ENCODE measurements at places on chromosomes 7 and 10.

GRCh38 chr7:139750459-139751095, 27.2 kb downstream of the HIPK2 start:
- no peak for DNase-seq

- no peak for DNase-seq
Observed at GRCh38 chr10:32237644-32238345, 109.2 kb downstream of the EPC1 start.

DNA sequence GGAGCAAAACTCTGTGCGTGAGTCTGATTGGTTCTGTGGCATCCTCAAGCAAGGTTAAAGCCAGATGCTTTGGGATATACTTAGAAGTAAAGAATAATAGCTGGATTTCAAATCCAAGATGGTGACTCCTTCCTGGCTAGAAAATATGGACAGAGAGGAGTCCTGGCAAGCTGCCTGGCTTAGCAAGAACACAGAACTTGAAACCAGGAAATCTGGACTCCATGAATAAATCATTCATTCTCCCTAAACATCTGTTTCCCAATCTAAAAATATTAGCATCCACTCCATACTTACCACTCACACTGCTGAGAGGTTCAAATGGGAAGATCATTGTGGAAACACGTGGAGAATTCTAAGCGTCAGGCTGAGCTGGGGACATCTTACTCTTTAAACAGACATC, 1074.1 kb upstream of the AUTS2 start:
- DNase-seq, result no peak

GRCh38 chr7:27750316-27750715, 10.4 kb downstream of the TAX1BP1 start:
- DNase-seq, result no peak

DNA sequence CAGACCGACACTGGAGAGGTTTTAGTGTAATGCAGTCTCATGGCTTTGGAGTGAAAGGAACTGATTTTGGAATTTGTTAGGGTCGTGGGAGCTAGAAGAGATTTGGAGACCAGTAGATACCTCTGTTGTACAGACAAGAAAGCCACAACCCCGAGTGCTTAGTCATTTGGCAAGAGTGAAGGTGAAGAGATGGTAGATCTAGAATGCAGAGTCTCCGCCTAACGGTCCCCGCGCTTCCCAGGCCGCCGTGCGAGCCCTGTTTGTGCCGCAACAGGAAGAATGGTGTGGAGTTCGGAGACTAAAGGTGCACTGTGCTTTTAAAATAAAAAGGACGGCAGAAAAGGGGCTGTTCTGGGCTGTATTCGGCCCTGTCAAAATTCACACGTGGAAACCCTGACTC, 186.7 kb downstream of the ADARB2 start:
- no peak for DNase-seq

GRCh38 chr7:50803359-50804337, 21.0 kb upstream of the GRB10 start:
- no peak for DNase-seq

DNA sequence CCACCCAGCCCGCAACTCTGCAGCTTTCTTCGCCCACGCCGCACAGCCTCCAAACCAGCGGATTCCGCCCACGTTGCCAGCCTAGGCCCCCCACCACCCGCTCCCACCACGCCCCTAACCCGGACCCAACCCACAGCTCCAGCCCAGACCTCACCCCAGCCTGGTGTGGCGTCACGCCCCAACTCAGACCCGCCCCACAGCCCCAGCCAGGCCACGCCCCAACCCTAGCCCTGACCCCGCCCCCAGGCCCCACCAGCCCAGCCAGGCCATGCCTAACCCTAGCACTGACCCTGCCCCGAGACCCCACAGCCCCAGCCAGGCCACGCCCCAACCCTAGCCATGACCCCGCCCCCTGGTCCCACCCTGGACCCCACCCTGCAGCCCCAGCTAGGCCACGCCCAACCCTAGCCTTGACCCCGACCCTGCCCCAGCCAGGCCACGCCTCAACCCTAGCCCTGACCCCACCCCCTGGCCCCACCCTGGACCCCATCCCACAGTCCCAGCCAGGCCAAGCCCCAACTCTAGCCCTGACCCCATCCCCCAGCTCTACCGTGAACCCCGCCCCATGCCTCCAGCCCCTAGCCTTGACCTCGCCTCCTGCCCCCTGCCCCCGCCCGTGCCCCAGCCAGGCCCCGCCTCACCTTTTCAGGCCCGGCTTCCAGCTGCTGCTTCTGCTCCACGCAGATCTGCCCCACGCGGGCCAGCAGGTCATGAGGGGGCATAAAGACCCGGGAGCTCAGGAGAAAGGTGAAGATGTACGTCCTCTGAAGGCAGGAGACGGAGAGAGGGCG, 64.0 kb downstream of the RASGEF1A start:
- peak; percentile 43 for DNase-seq

GRCh38 chr7:15478401-15478800, 83.4 kb downstream of the AGMO start:
- DNase-seq, result no peak

GRCh38 chr7:68461430-68461829, 1136.8 kb upstream of the AUTS2 start:
- DNase-seq, result no peak

- no peak for DNase-seq
Observed at GRCh38 chr7:157548691-157549303, 212.0 kb downstream of the DNAJB6 start.

DNA sequence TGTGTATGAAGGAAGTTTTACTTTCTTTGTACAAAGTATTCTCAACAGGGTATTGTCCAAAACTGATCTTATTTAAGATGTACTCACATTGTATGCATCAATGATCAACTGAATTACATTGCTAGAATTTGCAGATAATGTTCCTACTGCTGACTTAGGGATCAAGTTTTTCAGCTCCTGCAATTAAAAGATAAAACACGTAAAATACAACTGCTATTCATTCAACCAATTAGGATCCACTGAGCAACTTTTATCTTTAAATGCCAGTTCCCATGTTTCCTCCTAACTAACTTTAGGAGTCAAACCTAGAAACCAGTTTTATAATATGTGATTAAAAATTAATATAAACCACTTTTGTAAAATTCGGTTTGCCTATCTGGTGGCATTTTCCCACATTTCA, 35.9 kb downstream of the ITGB1 start:
- no peak for DNase-seq

GRCh38 chr7:107580716-107581383, 804 bp downstream of the BCAP29 start:
- DNase-seq, result no peak

DNA sequence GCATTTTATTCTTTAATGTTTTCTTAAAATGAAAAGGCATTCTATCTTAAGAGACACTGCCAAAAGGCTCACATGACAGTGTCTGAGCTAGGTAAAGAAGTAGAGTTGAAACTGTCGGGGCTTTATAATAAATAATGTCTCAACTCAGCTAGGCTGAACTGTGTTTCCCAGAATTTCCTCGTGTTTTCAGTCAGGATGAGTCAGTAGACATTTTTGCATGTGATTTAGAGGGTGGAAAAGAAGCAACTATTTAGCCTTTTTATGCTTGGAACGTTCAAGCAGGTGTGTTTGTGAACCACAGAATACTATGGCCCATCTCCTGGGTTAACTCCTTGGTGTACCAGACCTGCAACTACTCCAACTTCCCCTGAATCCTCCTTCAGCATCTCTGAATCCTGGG, 23.4 kb upstream of the LIPA start:
- no peak for DNase-seq

DNA sequence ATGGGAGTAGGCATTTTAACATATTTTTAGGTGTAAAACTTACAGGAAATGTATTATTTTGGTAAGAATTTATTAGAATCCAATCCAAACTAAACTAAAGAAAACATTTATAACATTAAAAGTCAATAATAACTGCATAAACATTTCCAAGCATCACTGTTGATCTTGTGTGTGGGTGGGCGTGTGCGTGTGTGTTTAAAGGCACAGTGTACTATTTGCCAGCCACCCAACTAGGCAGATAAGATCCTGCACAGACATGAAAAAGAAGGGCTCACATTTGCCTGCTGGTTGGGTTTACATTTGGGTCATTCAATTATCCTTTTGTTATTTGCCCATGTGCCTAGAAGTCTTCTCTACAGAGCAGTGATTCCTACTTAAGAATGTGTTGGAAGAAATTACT, 31.0 kb upstream of the WNT16 start:
- DNase-seq, result no peak

DNA sequence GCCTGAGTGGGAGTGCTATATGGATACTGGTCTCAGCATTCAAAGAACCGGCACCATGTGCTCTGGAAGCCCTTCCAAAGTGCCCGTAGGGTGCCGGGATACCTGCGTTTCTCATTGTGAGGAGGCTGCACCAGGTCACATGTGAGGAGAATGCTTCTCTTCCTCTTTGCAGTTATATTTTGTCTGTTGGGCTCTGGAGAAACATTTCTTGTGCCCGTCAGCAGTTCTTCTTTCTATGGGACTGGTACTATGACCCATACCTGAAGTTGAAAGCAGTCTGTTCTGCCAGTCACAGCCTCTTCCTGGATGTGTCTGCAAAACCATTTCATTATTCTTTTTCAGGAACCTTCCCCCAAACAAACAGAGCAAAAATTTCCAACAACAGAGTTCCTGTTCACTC, 465.0 kb downstream of the SUGCT start:
- no peak for DNase-seq

DNA sequence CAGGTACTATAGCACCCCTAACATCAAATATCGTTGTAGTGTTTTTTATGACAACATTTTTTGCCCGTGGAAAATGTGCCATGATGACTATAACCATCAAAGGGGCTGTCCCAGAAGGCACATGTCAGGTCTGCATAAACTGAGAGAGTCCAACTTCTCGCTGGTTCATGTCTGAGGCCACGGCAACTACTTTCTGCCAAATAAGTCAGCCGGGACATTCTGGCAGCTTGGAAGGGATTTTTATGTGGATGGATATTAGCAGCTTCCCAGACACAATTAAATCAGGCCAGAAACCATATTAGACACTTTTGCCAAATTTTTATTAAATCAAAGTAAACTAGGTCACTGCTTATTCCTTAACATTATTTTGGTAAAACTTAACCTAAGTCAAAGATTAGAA, 477.4 kb upstream of the FZD8 start:
- DNase-seq, result no peak

GRCh38 chr7:987909-988308, 4.9 kb downstream of the CYP2W1 start:
- DNase-seq, result no peak

GRCh38 chr7:50792342-50793119, 9.8 kb upstream of the GRB10 start:
- no peak for DNase-seq

DNA sequence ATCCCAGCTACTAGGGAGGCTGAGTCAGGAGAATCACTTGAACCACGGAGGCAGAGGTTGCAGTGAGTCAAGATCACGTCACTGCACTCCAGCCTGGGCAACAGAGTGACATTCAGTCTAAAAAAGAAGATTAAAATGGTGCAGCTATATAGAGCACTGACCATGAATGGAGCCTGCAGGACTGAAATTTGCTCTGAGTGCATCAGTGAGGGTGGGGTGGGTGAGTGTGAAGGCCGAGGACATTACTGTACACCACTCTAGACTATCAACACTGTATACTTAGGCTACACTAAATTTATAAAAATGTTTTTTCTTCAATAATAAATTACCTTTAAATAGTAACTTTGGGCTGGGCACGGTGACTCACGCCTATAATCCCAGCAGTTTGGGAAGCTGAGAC, 294.7 kb downstream of the PTPRN2 start:
- DNase-seq, result no peak

GRCh38 chr7:136687693-136688322, 180.6 kb upstream of the CHRM2 start:
- no peak for DNase-seq

GRCh38 chr10:75751232-75751631, 319.8 kb downstream of the LRMDA start:
- DNase-seq, result no peak

DNA sequence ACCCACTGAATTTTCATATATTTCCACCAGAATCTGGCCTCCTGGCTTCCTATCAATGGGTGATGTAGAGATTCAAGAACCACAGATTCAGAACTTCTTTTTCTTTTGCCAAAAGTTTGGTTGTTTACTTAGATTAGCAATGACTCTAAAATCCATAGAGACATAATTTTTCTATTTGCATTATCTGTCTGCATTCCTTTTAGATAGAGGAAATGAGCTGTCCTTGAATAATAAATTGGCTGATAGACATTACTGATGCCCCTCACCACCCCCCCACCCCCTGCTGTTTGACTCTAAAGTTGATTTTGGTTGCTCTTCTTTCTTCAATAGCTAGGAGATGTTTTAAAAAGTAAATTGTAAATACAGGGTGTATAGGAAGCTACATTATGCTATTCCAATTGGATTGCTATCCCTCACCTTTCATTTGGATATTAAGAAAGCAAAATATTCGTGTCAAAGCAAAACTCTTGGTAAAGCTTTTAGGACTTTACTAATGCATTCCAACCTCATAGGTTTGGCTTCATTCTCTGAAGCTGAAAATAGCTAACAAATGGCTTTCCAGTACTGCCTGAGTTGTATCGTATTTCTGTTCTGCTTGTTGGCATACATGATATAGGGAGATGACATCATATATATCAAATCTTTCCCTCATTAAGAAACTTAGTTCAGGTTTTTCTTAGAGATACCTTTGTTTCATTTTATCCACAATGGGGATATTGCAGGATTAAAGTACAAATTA, 606.0 kb downstream of the ARL4A start:
- DNase-seq, result no peak

DNA sequence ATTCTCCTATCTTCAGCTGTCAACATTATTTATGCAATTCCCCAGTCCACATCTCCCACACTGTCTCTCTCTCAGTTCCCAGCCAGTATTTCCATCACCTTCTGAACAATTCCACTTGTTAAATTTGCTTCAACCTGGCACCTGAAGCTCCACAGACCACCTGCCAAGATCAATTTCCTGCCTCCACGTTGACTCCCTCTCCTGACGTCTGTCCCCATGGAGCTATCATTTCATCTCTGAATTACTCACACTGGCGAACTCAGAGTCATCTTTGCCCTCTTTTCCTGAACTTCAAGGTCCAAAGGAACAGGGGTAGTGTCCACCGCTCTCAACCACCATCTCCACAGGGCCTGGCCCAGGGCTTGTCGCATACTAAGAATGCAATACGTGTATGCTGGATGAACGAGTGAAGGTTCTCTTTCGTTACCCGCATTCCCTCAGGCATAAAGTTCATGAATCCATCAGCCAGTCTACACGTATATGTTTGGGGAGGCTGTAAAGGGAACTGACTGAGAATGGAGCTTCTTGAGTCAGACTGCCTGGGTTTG, 183.3 kb downstream of the JCAD start:
- DNase-seq, result no peak
